Heart right ventricle (tissue), 16 donors: ENCODE measurements at places on chromosomes 4 and X. TPM values are rescaled to one million over a fixed set of nuclear protein-coding genes. Genes with fewer than 3 reads are reported as not detected.

NRK gene
- 3.6 TPM for total RNA-seq

NAP1L2 gene
- total RNA-seq = 14.2 TPM

DNA sequence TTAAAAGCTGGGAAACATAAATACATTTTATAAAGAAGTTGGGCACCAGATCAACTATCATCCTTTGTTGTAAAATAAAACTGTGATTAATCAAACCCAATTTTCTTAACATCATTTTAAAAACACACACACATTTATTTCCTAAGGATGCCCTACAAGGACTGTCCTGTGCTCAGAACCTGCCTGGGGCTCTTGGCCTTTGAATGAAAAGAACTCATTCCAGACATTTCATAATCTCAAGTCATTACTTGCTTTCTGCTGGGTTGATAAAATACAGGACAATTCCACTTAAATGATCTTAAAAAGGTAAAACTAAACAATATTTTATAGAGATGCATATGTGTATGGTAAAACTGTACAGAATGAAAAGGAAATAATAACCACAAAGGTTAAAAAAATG lies 2.8 kb downstream of the SH3D19 start:
- DNase-seq = no peak

DNA sequence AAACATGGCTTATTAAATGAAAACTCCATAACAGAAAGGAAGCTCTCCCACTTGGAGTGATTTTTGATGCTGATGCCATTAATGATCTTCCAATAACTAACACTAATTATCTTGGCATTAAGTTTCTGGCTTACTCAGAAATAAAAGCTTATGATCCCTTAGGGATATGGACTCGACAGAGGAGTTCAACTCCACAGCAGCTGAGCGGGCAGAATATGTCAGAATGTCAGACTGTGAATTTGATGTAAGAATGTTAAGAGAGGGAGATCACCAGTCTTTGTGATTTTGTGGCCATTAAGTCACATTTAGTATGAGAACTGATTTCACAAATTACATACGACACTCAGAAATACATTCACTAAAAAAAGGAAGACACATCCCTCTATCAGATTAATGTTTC lies 2244.0 kb downstream of the ARAP2 start:
- DNase-seq = no peak

DNA sequence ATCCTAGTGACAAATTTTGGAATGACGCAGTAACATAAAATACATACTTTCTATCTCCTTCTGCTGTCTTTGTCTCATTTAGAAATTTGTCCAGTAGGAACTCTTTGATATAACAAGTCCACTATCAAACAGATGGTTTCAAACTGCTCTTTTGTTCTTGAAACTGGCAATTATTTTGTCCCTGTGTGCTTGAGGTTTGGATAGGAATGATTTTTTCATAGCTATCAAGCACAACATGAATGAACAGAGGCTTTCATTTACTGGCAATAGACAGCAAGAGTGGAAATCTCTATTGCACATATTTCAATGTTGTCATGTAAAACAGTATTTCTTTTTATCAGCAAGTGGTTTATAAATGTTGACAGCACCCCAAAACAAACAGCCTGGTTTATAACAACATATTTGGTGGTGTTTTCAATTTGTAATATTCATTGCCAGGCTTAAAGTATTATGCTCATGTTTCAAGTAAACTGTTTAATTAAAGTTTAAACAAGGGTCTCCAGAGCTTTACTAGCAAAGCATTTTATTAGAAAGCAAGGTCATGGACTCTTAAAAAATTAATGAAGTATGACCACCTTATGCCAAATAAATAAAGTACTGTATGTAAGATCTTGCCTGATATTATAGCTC lies 60.0 kb downstream of the TIGD2 start:
- DNase-seq = no peak

LIMCH1 gene
- 242 TPM for total RNA-seq

DNA sequence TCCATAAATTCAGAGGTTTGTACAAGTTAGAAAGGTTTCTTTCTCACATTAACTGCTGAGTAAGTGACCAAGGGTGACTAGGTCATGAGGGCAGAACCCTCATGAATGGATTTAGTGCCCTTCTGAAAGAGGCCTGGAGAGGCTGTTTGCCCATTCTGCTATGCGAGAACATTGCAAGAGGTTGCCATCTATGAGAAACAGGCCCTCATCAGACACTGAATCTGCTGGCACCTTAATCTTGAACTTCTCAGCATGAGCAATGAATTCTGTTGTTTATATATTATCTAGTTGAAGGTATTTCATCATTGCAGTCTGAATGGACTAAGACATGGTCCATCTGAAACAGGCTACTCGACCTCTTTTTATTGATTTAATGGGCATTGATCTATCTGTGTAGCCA lies 96.2 kb upstream of the GPRIN3 start:
- DNase-seq = no peak

GRCh38 chr4:176584031-176584606 lies 208.6 kb downstream of the VEGFC start:
- no peak for DNase-seq
